NCI-H446 (cell line): ENCODE measurements at places on chromosomes 11 and 22.

DNA sequence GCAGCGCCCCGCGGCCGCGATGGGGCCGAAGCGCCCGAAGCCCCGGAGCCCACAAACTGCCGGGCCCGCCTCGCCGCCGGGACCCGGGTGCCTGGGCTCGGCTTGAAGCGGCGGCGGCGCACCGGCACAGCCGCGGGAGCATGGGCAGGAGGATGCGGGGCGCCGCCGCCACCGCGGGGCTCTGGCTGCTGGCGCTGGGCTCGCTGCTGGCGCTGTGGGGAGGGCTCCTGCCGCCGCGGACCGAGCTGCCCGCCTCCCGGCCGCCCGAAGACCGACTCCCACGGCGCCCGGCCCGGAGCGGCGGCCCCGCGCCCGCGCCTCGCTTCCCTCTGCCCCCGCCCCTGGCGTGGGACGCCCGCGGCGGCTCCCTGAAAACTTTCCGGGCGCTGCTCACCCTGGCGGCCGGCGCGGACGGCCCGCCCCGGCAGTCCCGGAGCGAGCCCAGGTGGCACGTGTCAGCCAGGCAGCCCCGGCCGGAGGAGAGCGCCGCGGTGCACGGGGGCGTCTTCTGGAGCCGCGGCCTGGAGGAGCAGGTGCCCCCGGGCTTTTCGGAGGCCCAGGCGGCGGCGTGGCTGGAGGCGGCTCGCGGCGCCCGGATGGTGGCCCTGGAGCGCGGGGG, 346 bp downstream of the FJX1 start:
- DNase-seq = no peak

DNA sequence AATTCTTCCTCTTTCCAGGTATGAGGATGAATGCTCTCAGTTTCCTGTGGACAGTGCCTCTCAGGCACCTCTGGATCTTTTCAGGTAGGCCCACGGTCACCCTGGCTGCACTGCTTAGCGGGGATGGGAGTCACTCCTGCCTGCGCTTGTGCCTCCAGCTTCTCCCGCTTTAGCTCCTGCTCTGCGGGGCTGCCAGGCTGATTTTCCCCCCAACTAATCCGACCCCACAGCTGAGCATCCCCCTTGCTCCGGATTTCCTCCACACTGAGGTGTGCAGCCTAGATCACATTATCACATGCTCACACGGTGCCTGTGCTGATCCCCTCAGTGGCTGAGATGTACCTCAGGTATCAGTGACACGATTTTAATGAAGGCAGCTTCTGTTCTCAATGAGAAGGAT, 879.1 kb downstream of the OPCML start:
- DNase-seq = no peak

GRCh38 chr11:43947003-43947500, 4.6 kb downstream of the C11orf96 start:
- no peak for DNase-seq

DNA sequence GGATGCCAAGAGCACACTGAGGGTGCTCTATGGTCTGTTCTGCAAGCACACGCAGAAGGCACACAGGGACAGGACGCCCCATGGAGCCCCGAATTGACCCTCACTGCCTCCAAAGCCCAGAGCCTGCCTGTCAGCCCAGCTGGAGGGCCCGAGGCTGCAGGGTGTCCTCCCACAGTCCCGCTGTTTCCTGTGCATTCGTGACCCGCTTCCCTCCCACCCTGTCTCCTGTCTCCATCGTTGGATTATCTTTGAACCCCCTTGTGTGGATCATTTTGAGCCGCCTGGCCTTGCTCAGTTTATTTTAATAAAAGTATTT, 25.6 kb downstream of the PARVG start:
- DNase-seq = no peak

GRCh38 chr11:12827929-12828812, 153.9 kb downstream of the TEAD1 start:
- DNase-seq = no peak

GRCh38 chr11:73520353-73521061, 77.4 kb downstream of the FAM168A start:
- peak; percentile 39 for DNase-seq
